Endodermal cell (in vitro differentiated cells): ENCODE measurements at places on chromosomes 2 and 18. TPM values are rescaled to one million over a fixed set of nuclear protein-coding genes. Genes with fewer than 3 reads are reported as not detected.
A peak's percentile ranks its signal among the peaks of the same experiment; 100 is the strongest.

- H3K27ac ChIP-seq: no peak overlapping the region
- H3K4me1 ChIP-seq: no peaks in the 10 kb centered on the region
- H3K4me3 ChIP-seq: no peak overlapping the region
- no peaks in the 10 kb centered on the region for H3K27me3 ChIP-seq
- no peak for DNase-seq
These were observed 111.3 kb downstream of the RIF1 start for GRCh38 chr2:151520976-151521375.

GRCh38 chr2:181123798-181124231 is 143.4 kb downstream of the UBE2E3 start:
- no peak overlapping the region for H3K4me3 ChIP-seq
- peak; percentile 58 for DNase-seq
- H3K36me3 ChIP-seq: no peaks in the 10 kb centered on the region
- H3K27ac ChIP-seq: no peak overlapping the region

DNA sequence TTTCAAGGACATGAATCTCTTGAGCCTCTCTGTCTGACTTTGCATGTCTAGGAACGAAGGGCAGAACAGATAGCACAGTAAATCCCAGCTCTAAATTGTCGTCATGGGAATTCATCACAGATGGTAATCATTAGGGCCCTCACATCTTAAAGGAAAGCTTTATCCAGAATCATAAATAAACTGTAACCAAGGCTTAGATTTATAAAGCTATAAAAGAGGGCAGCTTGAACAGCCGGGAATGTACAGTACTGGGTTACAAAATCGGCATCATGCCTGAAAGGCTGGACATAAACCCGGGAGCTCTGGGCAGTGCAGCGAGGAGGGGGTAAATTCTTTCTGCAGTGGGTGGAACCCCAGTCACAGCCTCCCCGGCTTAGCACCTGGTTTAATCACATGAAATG is 144.4 kb downstream of the GFPT1 start:
- no peak overlapping the region for H3K27ac ChIP-seq
- no peak for DNase-seq
- H3K27me3 ChIP-seq: no peaks in the 10 kb centered on the region
- no peaks in the 10 kb centered on the region for H3K36me3 ChIP-seq

DNA sequence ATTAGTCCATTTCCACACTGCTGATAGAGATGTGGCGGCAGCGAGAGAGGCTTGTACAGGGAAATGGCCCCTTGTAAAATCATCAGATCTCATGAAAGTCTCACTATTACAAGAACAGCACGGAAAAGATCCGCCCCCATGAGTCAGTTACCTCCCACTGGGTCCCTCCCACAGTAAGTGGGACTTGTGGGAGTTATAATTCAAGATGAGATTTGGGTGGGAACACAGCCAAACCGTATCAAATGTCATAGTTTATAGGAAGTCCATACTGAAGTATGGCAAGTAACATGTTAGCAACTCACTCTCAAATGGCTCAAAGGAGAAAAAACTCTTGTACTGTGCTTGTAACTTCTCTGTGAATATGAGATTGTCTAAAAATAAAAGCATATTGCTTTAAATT is 56.1 kb downstream of the FARP2 start:
- H3K4me3 ChIP-seq: no peak overlapping the region
- H3K27ac ChIP-seq: no peak overlapping the region
- no peaks in the 10 kb centered on the region for H3K27me3 ChIP-seq
- H3K4me1 ChIP-seq: no peaks in the 10 kb centered on the region

- no peak overlapping the region for H3K27ac ChIP-seq
- no peaks in the 10 kb centered on the region for H3K27me3 ChIP-seq
- peaks cover 4% of the 10 kb centered on the region for H3K4me1 ChIP-seq
- H3K4me3 ChIP-seq: no peak overlapping the region
These were observed 141.1 kb downstream of the SOCS6 start for GRCh38 chr18:70429847-70430500.

DNA sequence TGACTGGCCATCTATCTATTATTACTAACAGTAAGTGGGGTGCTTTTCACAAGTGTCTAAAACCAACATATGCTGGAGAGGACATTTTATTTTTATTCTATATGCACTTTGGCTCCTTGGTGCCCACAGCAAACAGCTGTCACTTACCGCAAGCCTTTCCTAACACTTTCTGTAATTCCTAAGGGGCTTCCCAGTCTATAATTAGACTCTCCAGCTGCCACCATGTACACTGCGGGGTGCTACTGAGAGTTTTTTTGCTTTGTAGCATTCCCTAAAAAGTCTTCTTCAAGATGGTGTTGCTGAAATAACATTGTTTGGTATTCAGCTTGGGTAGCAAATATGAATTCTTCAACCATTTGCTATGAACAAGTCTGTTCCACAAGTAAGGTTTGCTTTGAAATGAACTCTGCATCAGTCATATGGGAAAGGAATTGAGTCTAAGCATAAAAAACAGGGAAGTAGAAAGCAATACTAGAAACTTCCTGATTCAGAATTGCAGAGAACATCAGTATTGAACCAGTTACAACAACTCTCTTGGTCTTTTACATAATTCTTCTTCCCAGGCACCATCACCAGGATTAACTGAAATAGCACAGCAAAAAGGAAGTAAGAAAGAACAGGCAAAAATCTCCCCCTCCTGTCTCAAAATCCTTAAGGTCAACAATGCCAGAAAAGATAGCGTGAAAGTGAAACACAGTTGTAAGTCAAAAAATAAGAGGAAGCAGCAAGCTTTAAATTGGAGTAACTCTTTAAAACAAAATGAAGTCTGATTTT is 28.6 kb downstream of the EPB41L3 start:
- no peaks in the 10 kb centered on the region for H3K27me3 ChIP-seq
- H3K27ac ChIP-seq: no peak overlapping the region
- DNase-seq: no peak
- H3K36me3 ChIP-seq: no peaks in the 10 kb centered on the region
- H3K4me3 ChIP-seq: peak overlapping the region; percentile 42
- peaks cover 17% of the 10 kb centered on the region for H3K4me1 ChIP-seq

- DNase-seq: no peak
- no peaks in the 10 kb centered on the region for H3K27me3 ChIP-seq
- H3K4me1 ChIP-seq: no peaks in the 10 kb centered on the region
- no peaks in the 10 kb centered on the region for H3K36me3 ChIP-seq
These were observed 132.6 kb downstream of the MAP2 start for GRCh38 chr2:209556354-209556961.

GRCh38 chr2:23944527-23944926 is 4.3 kb downstream of the UBXN2A start:
- no peaks in the 10 kb centered on the region for H3K27me3 ChIP-seq
- no peaks in the 10 kb centered on the region for H3K36me3 ChIP-seq
- no peaks in the 10 kb centered on the region for H3K4me1 ChIP-seq
- no peak overlapping the region for H3K27ac ChIP-seq
- DNase-seq: peak; percentile 80
- H3K4me3 ChIP-seq: no peak overlapping the region

Gene CPO
- 0.42 to 0.95 TPM (median 0.70 TPM) in 3 replicates for total RNA-seq

DNA sequence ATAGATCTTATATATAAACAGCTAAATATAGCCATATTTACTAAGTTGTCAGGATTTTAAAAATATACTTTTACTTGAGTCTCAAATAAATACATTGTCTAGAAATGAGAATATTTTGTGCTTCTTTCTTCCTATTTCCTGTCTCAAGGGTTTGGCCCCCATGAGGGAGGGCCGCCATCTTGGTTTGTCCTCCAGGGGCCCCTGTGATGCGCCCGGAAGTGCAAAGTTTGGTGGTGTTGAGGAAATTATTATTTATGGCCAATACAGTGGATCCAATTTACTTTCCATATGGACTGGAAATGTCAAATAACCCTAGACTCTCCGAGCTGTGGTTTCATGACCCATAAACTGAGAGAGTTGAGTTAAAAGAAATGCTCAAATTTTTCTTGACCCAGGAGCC is 104.7 kb upstream of the OTOS start:
- no peak overlapping the region for H3K27ac ChIP-seq
- H3K36me3 ChIP-seq: no peaks in the 10 kb centered on the region
- no peak for DNase-seq

DNA sequence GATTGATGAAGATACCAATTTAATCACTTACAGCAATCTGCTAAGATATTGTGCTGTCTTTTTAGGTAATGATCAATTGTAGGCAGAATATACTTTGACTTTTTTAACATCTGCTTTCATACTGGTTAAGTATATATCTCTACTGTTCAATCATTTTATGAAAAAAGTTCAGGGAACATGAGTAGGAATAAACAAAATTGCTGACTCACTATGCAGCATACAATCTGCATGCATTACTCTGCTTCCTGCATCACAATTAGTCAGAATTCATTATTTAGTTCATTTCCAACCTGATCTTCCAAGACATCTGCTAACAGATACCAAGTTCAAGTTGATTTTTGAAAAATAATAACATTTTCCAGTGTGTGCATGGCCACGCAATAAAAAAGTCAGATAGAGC is 1430.4 kb upstream of the LRRTM1 start:
- no peak for DNase-seq
- no peak overlapping the region for H3K4me3 ChIP-seq
- no peaks in the 10 kb centered on the region for H3K36me3 ChIP-seq

Gene CHST9
- total RNA-seq: 44.1 and 47.5 TPM in 2 replicates

GRCh38 chr2:211598238-211598637 is 940.4 kb downstream of the ERBB4 start:
- peaks cover 4% of the 10 kb centered on the region for H3K4me1 ChIP-seq
- no peaks in the 10 kb centered on the region for H3K36me3 ChIP-seq
- H3K27me3 ChIP-seq: no peaks in the 10 kb centered on the region

Gene STK39
- total RNA-seq: 29.0 to 31.9 TPM (median 31.5 TPM) in 3 replicates

DNA sequence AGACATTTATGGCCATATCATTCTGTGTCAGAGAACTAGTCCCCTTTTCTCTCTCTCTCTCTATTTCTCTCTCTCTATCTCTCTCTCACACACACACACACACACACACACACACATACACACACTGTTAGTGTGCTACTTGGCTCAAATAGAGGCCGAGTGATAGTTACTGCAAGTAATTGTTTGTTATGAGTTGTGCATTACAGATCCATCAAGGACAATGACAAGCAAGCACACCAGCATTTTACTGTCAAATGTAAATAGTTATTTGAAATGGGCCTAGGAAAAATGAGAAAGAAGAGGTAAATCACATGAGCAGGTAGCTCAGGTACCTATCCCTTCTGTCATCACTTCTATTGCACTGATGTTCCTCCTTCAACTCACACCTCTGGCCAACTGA is 122.4 kb upstream of the CDH7 start:
- H3K4me3 ChIP-seq: no peak overlapping the region
- no peaks in the 10 kb centered on the region for H3K4me1 ChIP-seq
- no peak overlapping the region for H3K27ac ChIP-seq
- no peaks in the 10 kb centered on the region for H3K27me3 ChIP-seq

- H3K4me3 ChIP-seq: no peak overlapping the region
- DNase-seq: no peak
- peaks cover 57% of the 10 kb centered on the region for H3K27me3 ChIP-seq
These were observed 20.4 kb downstream of the EDAR start for GRCh38 chr2:108968619-108969018.

DNA sequence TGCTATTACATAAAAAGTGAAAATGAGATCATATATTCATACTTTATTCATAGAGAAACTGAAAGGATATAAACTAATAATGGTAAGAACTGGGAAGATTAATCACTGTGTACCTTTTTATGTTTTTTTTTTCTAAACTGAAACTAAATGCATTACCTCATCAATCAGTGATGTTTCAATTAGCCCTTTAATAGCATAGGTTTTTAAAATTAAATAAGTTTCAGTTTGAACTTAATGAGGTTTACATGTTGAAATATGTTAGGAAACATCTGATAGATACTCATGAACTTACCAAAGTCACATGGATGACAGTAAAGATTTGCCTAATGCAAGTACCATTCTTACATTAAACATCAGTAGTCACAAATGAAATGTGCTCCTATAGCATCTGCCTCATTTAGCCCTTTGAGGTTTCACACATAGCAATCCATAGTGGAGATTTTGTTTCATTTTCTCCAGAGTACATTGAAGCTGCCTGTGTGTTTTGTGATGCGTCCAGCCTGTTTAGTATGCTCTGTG is 8.9 kb downstream of the MAPRE2 start:
- DNase-seq: no peak
- no peaks in the 10 kb centered on the region for H3K4me1 ChIP-seq
- no peak overlapping the region for H3K4me3 ChIP-seq

DNA sequence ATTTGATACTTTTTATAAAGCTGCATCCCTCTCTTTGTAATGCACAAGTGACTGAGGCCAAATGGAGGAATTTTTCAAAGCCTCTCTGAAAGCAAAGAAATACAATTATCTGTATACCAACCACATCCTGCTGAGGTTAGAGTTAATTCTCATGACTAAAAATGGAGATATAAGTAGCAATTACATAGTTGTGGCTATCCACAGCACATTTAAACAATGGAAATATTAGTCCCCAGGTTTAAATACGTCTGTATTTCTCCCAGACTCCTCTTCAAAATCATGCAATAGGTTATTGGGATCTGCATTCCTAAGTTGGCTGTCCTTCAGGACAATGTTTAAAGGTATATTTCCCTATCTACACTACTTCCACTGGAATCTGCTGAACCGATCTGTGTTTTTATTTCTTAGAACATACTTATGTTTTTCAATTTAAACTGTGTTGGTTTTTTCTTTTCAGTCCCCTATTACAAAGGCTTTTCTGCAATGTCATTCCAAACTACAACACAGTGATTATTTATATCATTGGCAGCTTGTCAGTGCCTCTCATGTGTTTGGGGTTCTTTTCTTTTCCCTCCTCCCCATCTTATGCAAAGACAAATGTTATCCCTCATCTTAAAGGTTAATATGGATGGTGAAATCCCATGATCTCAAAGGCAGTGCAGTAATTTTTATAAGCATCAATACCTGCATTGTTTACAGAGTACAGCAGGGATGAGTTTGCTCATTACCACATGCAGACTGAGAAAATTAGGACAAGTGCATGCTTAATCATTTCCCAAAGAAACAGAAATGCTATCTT is 134.8 kb upstream of the FSHR start:
- no peaks in the 10 kb centered on the region for H3K36me3 ChIP-seq
- no peak for DNase-seq
- H3K27ac ChIP-seq: no peak overlapping the region

Gene FBXO48
- total RNA-seq: 0.77 to 1.9 TPM (median 1.5 TPM) in 3 replicates

DNA sequence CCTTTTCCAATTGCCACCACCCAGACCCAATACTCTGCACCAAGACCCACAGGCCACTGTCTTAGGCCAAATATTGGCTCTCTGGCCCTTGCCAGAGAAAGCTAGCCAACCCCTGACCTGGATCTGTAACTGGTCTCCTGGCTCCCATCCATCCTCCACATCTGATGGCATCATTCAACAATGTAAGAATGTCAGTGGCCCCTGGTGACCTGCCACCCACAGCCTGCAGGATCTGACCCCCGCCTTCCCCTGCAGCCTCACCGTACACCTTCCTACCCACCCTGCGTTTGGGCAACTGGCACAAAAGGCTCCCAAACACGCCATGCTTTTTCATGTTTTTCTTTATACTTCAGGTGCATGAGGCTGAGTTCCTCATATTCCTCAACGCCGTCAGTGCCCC is 60.0 kb upstream of the ASAP2 start:
- H3K27me3 ChIP-seq: peaks cover 9% of the 10 kb centered on the region
- no peaks in the 10 kb centered on the region for H3K36me3 ChIP-seq
- H3K4me3 ChIP-seq: no peak overlapping the region
- H3K4me1 ChIP-seq: no peaks in the 10 kb centered on the region
- H3K27ac ChIP-seq: no peak overlapping the region

Gene FKBP7
- total RNA-seq: 2.0 and 4.1 TPM in 2 replicates

GRCh38 chr2:21552981-21553380 is 429.2 kb downstream of the TDRD15 start:
- DNase-seq: no peak
- H3K27me3 ChIP-seq: no peaks in the 10 kb centered on the region
- H3K36me3 ChIP-seq: no peaks in the 10 kb centered on the region
- H3K4me1 ChIP-seq: no peaks in the 10 kb centered on the region
- H3K27ac ChIP-seq: no peak overlapping the region
- no peak overlapping the region for H3K4me3 ChIP-seq
